ENCODE measurements at places on chromosomes 7 and 10.

DNA sequence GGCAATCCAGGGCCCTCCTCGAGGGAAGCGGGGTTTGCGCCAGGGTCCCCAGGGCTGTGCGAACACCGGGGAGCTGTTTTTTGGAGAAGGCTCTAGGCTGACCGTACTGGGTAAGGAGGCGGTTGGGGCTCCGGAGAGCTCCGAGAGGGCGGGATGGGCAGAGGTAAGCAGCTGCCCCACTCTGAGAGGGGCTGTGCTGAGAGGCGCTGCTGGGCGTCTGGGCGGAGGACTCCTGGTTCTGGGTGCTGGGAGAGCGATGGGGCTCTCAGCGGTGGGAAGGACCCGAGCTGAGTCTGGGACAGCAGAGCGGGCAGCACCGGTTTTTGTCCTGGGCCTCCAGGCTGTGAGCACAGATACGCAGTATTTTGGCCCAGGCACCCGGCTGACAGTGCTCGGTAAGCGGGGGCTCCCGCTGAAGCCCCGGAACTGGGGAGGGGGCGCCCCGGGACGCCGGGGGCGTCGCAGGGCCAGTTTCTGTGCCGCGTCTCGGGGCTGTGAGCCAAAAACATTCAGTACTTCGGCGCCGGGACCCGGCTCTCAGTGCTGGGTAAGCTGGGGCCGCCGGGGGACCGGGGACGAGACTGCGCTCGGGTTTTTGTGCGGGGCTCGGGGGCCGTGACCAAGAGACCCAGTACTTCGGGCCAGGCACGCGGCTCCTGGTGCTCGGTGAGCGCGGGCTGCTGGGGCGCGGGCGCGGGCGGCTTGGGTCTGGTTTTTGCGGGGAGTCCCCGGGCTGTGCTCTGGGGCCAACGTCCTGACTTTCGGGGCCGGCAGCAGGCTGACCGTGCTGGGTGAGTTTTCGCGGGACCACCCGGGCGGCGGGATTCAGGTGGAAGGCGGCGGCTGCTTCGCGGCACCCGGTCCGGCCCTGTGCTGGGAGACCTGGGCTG is 26.0 kb downstream of the PRSS2 start:
- DNase-seq, result no peak

- no peak for DNase-seq
Observed at GRCh38 chr10:63008491-63008890, 124.6 kb upstream of the NRBF2 start.

DNA sequence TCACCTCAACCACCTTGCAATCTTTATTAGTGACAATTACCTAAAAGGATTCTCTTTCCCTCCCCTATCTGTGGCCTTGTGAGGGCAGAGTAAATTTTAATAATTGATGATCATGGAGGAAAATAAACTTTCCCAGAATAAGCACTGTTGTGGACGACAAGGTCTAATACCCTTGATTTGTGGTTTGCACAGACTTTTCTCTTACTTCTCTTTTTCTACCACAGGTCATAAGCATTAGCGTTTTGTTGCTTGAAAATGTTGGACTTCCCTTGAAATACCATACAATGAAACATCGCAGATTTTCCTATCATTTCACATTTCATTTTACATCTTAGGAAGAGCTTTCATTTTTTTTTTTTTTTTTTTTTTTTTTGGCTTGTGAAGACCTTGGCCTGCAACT is 188.1 kb upstream of the TMEM72 start:
- no peak for DNase-seq

- peak; percentile 90 for DNase-seq
Observed at GRCh38 chr10:101840741-101841453, 2.7 kb downstream of the KCNIP2 start.

GRCh38 chr10:5961405-5962100 is 15.8 kb downstream of the IL15RA start:
- no peak for DNase-seq

DNA sequence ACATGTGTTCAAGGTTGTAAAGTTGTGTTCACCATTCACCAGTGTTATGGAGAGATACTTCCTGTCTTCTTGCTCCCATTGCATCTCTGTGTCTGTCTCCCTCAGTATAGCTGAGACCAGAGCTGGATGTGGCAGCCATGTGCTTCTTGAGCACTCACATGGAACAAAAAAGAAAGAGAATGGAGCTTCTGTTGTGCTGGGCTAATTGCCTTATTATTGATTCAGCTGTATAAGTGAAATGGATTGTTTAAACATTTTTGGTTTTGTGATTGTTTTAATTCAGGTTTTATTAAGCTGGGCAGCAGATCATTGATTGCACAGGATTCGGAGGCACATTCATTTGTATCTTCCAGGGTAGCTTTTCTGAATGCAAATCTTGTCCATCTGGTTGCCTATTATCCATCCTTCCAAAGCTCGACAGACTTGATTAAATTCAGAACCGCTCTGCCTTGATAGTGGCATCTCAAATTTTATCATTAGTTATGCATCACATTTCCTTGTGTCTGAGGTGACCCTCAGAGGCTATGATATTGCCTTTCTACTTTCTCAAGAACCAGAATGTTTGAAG is 119.9 kb downstream of the CCNY start:
- no peak for DNase-seq

DNA sequence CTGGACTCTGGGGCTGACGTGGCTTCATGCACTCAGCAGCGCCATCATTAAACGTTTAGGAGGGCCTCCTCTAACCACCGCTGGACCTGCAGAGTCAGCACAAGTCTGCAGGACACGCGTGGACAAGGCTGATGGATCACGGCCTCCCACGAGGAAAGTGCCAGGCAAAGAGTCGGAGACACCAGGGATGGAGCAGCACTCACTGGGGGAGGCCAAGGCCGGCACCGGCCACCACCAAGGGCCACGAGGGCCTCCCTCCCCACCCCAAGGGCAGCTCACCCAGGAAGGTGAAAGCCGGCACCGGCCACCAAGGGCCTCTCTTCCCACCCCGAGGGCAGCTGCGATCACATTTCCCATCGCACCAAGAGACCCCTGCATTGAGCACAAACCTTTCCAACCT is 91.5 kb downstream of the DIP2C start:
- no peak for DNase-seq

GRCh38 chr7:76343294-76343930 is 15.4 kb downstream of the YWHAG start:
- DNase-seq, result no peak

DNA sequence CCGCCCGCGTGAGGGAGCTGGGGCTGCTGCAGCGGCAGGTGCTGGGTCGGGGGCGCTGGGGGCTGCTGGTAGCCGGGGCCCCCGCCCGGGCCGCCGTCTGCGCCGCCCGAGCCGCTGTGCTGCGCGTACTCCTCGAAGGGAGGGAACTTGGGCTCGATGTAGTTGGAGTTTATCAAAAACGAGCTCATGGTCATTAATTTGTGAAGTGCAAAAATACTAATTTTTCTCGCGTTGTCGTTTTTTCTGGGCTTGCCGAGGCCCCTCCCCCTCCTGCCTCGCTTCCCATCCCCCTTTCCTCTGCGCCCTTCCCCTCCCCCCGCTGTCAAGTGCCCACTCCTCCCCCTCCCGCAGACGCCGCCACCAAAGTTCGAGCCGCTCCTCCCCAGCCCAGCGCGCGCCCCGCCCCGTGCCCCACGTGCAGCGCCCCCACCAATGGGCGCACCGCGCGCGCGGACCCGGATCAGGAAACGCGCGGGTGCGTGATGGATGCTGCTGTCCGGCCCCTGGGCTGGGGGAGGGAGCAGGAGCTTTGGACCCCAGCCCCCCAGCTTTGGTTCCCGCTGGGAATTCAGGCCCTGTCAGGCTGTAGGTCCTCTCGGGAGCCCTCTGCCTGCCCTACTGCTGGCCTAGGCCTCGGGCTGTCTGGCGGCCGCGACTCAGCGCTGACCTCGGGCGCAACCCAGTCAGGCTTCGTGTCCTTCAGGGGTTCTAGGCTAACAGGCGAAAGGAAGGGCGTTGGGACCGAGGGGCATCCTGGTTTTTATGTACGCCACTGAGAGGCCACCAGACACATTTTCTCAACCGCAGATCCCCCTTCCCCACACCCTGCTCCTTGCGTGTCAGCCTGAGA is at the start of gene HOXA4:
HOXA4 (minus strand) TSS at position 218 of the 850 bp plus-strand sequence; CDS start at position 194, 24 bp downstream.
- peak; percentile 28 for DNase-seq

DNA sequence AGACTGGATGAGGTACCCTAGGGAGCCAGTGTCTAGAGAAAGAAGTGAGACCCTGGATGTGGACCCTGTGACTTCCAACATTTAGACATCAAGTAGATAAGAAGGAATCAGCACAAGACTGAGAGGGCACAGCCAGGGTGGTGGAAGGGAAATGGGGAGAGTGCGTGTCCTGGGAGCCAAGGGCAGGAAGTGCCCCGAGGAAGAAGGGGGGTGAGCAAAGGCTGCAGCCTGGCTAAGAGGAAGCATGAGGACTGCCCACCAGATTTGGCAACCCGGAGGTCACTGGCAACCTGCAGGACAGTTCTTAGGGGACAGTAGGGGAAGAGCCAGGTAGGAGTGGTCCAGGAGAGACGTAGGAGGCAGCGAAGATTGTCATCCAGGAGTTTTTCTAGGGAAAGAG is 14.8 kb downstream of the COL13A1 start:
- DNase-seq, result no peak
